CD14-positive monocyte (primary cell): ENCODE measurements at places on chromosomes 12 and 14.

- DNase-seq: peak; percentile 12
Observed at GRCh38 chr12:3896356-3896755, 23.2 kb upstream of the PARP11 start.

GRCh38 chr12:18576104-18576626 lies 161.6 kb downstream of the PLCZ1 start:
- no peak for DNase-seq

- DNase-seq: peak; percentile 81
Observed at GRCh38 chr12:56687223-56688128, 608 bp downstream of the PTGES3 start.

- no peak for DNase-seq
Observed at GRCh38 chr12:108806921-108807320, 50.5 kb downstream of the SSH1 start.

DNA sequence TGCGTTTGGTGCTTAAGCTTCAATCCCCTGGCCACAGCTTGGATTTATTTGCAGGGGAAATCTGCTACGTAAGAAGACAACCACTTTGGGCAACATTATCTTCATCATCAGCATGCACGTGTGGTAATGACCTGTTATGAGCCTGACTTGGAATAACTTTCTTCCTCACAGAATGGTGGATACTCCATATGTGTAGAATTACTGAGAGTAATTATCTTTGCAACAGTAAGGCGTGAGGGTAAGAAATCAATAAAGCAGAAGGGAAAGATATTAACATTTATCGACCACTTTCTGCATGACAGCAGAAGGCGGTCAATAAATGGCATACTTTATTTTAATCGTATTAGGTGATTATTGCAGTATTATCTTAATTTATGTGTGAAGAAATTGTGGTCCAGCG lies 152.7 kb downstream of the RGS6 start:
- no peak for DNase-seq

GRCh38 chr12:93653079-93653478 lies 24.1 kb upstream of the CRADD start:
- no peak for DNase-seq

- no peak for DNase-seq
Observed at GRCh38 chr12:67302162-67302561, 33.0 kb downstream of the CAND1 start.

- no peak for DNase-seq
Observed at GRCh38 chr12:62604373-62604772, 137.7 kb downstream of the MON2 start.

- DNase-seq: no peak
Observed at GRCh38 chr12:38878986-38879385, 26.4 kb downstream of the CPNE8 start.

- DNase-seq: no peak
Observed at GRCh38 chr14:22622255-22622654, 21.9 kb downstream of the OR6J1 start.

- DNase-seq: no peak
Observed at GRCh38 chr14:96584199-96584906, 82.2 kb downstream of the PAPOLA start.

- DNase-seq: no peak
Observed at GRCh38 chr14:76193696-76194095, 42.0 kb downstream of the GPATCH2L start.

GRCh38 chr12:92107094-92107493 lies 38.6 kb downstream of the BTG1 start:
- DNase-seq: no peak

GRCh38 chr12:106434526-106434925 lies 77.0 kb downstream of the POLR3B start:
- no peak for DNase-seq
